Stimulated activated CD4-positive, alpha-beta T cell treated with anti-CD3 and anti-CD28 coated beads, Interleukin-2, amount 100 ng/mL, for 24 hours (primary cell): ENCODE measurements at places on chromosomes 1 and 21.

DNA sequence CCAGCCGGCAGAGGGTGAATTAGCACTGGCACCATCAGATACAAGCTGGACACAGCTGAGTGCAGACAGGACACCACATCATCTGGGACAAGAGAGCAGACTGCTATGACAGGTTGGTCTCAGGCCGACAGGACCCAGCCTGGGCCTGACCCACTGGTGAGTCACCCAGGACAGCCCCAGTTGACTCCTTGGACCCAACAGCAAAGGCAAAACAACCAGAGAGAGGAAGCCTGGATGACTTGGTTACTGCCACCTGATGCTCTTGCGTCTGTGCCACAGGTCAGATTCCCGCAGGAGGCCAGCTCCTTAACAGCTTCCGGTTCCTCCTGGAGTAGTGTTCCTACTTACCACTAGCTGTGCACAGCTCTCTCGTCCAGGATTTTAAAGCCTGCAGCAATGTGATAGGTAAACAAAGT, 18.5 kb downstream of the CCN1 start:
- DNase-seq = no peak

GRCh38 chr1:31148409-31148808, 82.9 kb upstream of the PUM1 start:
- DNase-seq = no peak

DNA sequence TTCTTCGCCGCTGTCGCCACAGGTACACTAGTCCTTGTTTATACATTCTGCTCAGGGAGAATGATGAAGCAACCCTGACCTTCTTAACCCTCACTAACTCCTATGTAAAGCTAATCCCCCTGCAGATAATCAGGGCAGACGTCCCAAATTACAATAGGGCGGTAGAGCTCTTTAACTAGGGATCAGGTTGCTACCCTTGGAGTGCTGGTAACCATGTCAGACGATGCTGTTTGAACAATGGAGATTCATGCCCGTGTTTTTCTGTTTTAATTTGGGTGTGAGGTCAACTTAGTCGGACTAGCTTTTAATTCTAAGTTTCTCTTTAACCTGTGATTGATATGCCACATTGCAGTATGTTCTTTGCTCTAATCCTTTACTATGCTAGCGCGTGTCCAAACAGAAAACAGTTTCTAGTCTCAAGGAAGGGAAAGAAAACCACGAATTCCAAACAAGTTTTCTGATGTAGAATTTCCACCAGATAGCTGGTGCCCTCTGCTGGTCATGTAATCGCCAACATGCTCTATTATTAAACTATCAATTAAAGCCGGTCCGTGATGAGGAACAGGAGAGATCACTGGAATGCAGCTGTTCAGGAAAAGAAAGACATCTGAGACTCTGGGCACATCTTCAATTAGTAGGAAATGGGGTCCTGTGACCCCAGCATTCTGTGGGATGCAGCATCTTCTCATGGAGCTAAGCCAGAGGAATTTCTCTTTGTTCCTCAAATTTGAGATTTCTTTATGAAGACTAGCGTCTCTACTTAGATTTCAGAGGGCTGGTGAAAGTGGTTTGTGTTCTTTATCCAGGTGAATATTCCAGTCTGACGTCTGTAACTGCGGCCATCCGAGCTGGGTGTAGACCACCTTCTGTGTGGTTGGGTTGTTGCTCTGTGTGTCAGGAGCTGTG, 18.3 kb upstream of the VAMP3 start:
- DNase-seq = peak; percentile 53

GRCh38 chr1:156102633-156103511, 11.6 kb upstream of the LMNA start:
- no peak for DNase-seq

DNA sequence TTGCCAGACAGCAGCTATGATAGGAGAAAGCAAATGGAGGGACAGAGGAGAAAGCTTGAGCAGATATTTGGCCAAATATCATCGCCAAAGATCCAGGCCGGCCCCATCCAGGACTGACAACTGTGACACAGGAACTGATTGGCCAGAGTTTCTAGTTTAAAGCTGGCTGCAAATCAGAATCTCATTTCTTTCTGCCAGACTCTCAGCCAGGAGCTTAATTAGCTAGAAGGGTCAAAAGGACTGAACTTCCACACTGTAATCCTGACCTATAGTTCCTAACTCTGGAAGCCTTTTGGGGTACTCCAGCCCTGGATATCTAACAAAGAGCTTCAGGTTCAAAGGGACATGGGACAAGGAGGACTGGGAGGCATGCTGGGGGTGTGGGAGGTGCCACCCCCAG, 106.7 kb upstream of the GNG12 start:
- no peak for DNase-seq

DNA sequence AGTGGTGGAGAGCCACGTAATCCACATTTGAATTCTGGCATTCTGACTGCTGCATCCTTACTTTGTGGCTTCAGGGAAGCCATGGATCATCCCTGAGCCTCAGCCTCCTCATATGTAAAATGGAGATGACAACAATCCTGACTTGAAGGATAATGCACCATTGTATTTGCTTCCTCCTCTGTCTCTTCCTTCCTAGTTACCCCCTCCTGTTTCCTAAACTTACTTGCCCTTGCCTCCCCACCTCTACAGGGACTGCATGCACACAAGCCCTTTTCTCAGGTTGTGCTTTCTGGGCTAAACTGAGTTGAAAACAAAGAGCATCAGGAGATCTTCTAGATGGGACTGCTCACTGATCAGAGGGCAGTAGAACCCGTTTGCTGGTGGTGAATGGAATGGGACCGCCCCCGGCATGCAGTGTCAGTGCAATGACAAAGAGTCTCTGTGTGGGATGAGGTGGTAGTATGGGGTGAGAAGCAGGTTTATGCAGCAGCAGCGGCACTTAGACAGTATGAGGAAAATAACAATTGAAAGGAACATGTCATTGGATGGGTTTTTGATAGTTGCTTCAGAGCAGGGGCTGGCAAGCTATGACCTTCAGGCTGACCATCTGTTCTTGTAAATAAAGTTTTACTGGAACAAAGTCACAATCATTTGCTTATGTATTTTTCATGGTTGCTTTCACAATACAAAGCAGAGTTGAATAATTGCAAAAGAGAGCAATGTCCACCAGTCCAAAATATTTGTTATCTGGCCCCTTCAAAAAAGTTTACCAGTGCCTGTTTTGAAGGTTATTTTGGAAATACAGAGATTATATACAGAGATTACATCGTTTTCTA, 6.1 kb upstream of the ADAMTS1 start:
- DNase-seq = no peak

- no peak for DNase-seq
Measured at GRCh38 chr21:46116189-46116775, 18.4 kb downstream of the COL6A2 start.

GRCh38 chr1:90719330-90720144, 2.4 kb upstream of the BARHL2 start:
- no peak for DNase-seq

DNA sequence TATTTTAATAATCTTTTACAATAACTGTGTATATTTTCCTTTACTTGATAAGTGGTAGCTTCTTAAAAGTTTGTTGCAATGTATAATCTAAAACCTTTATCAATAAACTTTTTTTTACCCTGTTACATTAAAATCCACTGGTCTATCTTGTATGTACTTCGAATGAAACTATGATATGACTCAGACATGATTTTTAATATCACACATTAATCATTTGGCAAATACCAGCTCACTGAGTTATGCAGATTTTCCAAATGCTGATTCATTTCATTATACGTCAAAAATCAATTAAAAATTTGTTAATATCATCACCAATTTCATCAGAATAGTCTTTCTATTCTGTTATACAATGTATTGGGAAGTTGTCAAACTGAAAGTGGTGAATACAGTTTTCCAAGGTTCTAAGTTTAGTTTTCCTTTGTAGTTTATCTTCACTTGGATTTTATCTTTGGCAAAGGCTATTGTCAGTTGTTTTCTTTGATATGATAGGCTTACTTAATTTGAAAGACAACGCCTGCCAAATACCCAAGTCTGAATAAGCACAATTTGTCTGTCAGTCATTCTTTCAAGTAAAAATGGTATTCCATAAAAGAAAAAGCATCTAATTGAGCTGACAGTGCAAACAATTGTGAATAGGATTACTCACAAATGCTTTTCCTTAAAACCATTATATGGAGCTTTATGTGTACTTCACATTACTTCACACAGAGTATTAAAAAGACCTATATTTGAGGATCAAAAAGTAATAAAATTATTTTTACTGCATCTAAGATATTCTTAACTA, 127.0 kb downstream of the NME7 start:
- no peak for DNase-seq

GRCh38 chr1:71031426-71031825, 16.2 kb downstream of the PTGER3 start:
- no peak for DNase-seq

DNA sequence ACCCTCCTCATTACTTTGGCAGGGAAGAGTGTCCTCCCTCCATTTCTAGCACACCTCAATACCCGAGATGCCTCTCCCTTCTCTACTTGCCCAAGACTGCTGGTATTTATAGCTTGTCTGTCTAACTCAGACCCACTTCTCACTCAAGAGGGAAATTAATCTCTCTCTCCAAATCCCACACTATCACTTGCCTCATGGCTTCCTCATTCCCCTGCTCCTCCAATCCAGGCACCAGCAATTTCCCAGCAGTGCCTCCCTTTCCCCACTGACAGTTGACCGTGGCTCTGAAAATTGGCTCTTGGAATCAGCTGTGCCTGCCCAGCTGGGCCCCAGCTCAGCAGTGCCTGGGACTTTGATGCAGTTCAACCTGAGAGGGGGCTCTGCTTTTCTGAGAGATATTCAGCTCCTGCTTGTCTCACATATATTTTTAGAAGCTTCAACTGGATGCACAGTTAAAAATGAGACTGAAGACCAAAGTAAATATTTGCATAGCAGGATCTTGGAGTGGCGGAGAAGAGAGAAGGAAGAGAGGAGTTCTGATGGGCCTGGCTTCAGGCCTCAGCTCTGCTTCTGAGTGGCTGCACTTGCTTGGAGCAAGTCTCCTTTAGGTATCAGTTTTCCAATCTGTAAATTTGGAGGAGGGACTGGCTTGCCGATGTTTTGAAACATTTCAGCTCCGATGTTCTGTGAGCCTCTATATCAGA, 81.1 kb upstream of the SPATA6 start:
- DNase-seq = no peak

- DNase-seq = no peak
Measured at GRCh38 chr1:188462837-188463236, 1634.1 kb downstream of the PLA2G4A start.

- DNase-seq = no peak
Measured at GRCh38 chr1:68103884-68104554, 53.6 kb upstream of the DIRAS3 start.

DNA sequence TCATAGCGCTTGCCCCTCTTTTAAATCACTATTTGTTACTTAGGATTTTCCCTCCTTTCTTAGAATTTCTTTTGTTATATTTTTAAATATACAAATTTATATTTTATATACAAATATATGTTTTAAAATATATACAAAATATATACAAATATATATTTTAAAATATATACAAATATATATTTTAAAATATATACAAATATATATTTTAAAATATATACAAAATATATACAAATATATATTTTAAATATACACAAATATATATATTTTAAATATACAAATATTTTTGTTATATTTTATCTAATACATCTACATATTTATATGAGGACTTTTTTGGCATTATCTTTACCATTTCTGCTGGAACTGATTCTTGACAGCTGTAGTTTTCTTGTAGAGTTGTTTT, 50.9 kb upstream of the QSOX1 start:
- no peak for DNase-seq

DNA sequence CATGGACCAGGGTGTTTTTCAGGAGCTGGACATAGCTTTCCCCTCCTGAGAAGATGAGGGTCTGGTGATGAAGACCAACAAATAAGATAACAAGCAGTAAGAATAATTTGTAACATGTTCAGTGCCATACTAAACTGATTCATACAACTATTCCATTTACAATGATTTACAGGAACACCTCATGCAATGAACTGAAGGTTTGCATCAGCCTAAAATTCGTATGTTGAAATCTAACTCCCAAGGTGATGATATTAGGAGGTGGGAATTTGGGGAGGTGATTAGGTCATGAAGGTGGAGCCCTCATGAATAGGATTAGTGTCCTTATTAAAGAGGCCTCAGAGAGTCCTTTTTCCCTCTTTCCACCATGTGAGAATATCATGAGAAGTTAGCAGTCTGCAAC, 15.9 kb upstream of the NIBAN1 start:
- no peak for DNase-seq

- no peak for DNase-seq
Measured at GRCh38 chr1:9373619-9374018, 80.9 kb downstream of the SPSB1 start.

- DNase-seq = no peak
Measured at GRCh38 chr1:246072456-246072955, 434.6 kb downstream of the SMYD3 start.

- no peak for DNase-seq
Measured at GRCh38 chr1:32263744-32264143, 12.7 kb downstream of the LCK start.

DNA sequence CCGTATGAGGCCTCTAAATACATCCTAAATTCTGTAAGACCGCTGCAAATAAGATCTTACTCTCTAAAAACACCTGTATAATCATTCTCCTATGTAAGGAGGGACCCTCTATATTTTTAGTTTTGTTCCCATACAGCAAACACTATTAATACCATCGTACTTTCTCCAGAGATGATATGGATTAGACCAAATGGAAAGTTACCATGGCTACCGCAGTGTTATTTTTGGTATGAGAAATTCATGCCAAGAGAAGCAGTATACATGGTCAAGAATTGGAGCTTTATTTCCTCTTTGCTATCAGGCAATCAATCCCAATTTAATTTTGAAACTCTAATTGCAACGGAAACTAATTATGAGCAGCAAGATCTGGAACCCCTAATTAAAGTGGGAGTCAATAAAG, 70.0 kb downstream of the BCAR3 start:
- DNase-seq = no peak

DNA sequence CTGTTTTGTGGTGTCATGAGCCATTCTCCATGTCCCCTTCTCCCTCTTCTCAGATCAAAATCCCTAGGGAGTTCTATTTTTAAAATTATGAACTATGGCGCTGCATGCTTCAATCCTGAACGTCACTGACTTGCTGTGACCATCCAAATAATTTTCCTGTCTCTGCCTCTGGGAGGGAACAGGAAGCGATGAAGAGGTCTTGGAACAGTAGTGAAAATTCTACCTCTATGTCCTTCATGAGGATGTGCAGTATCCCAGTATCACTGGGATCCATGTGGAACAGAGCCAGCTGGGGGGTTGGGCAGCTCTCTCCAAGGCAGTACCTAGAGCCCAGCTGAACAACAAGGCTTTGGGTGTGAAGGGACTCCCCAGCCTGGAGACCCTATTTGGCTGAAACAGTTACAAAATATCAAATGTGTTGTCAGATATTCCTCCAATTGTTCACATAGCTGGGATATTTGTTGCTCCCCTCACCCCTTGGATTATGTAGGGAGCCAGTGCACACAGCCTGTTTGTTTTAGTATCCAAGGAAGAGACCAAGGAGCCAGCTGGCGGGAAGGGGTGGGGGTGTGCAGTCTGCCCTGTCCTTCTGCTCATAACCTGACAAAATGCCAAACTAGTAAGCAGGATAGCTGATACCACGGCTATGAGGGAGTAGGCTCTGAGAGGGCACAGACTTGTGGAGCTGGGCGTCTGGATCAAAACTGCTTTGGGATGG, 7.6 kb downstream of the DCLRE1B start:
- no peak for DNase-seq
